ENCODE measurements at places on chromosomes 4 and X.

GRCh38 chr4:34091451-34091850 lies 2152.9 kb downstream of the ARAP2 start:
- DNase-seq: no peak

- DNase-seq: no peak
These were observed 22.1 kb upstream of the SCOC start for GRCh38 chr4:140351093-140352075.

DNA sequence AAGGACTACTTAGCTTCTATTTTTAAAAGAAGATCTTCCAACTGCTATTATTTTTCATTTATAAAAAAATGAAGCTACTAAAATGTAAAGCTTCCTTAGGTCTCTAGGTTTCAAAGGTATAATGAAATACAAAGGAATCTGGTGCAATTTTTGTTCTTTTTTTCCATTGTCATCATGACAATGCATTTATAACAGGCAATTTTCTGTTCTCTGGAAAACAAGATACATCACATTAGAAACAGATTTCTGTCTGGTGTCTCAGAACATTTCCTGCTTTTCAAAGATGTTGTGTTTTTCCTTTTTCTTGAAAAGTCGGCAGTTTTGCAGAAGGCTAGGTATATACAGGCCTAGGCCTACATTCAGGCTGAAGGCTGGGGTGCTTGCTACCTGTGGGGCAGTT lies 63.6 kb upstream of the ATP8A1 start:
- no peak for DNase-seq

GRCh38 chr4:6815029-6815836 lies 32.7 kb downstream of the KIAA0232 start:
- no peak for DNase-seq

DNA sequence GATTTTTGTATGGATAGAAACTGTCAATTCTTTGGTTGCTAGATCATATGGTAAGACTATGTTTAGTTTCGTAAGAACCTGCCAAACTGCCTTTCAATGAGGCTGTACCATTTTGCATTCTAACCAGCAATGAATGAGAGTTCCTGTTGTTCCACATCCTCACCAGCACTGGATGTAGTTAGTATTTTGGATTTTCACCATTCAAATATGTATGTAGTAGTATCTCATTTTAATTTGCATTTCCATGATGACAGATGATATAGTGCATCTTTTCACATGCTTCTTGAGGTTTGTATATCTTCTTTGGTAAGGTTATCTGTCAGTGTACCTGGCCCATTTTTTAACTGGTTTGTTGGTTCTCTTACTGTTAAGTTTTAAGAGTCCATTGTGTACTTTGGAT lies 34.6 kb downstream of the CLOCK start:
- no peak for DNase-seq
